ENCODE measurements at places on chromosomes 3 and 15.

GRCh38 chr15:70059476-70060213 is 38.1 kb downstream of the TLE3 start:
- no peak for DNase-seq

- DNase-seq = no peak
Measured at GRCh38 chr3:64501298-64501906, 186.4 kb downstream of the ADAMTS9 start.

- no peak for DNase-seq
Measured at GRCh38 chr15:36594556-36595090, 15.2 kb downstream of the CDIN1 start.

DNA sequence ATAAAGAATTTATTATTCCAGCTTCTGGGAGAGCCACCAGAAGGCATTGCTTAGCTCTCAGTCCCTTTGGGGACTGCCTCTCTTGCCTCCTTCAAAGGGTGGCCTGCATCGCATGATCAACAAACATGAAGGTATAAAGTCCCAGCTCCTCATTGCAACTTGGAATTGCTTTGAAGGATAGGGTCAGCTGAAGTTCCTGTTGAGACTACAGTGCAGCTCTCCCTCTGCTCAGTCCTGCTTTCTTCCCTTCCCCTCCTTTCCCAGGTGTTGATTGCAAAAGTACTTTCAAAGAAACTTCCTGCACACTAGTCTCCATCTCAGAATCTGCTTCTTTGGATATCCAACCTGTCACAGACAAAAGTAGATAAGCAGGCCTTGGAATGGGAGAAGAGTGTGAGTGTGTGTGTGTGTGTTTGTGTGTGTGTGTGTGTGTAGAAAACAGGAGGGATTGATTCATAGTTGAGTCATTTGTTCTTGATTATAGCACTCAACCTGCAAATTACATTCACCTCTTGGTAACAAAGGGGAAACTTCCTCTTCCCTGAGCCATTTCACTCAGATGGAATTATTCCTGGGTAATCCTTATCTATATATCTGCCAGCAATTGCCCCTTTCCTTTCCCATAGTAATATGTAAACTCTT is 13.7 kb downstream of the CCR8 start:
- DNase-seq = no peak

DNA sequence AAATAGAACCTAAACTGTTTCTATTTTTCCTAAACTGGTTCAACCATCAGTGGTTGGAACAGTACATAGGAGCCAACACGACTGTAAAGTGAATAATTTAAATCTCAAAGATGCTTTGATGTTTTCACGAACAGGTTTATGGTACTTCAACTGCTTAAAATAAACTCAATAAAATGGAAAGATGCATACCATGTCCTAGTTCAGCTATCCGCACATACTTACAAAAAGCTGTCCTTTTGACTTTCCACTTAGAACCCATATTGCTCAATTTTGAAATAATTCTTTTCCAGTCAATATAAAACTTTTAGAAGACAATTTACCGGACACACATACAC is 902 bp downstream of the CMTM6 start:
- no peak for DNase-seq

- no peak for DNase-seq
Measured at GRCh38 chr3:133540896-133541674, 32.4 kb upstream of the CDV3 start.

- no peak for DNase-seq
Measured at GRCh38 chr15:87939848-87940457, 316.6 kb downstream of the NTRK3 start.

DNA sequence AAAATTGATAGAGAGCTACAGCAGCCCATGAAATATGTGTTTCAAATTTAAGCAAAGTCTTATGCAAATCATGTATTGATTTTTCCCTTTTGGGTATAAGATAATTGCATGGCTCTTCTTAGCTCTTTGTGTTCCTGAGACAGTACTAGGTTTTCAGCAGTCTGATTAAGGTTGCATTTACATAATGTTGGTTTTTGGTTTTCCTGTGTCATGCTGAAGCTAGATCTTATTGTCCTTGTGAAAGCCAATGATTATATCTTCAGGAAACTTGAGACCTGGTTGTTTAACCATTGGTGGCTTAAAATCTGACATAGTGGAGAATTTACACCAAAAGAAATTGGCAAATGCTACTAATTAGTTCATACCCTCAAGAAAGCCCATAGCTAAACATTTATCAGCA is 392.6 kb downstream of the ZPLD1 start:
- no peak for DNase-seq

GRCh38 chr15:85755471-85755870 is 39.3 kb downstream of the KLHL25 start:
- DNase-seq = no peak

GRCh38 chr3:125085166-125085565 is 29.4 kb upstream of the HEG1 start:
- DNase-seq = no peak

GRCh38 chr3:114624047-114624445 is 330.2 kb downstream of the TIGIT start:
- DNase-seq = no peak

GRCh38 chr15:77572186-77572585 is 60.5 kb downstream of the LINGO1 start:
- no peak for DNase-seq

- DNase-seq = no peak
Measured at GRCh38 chr3:40200692-40201316, 108.7 kb upstream of the EIF1B start.

- no peak for DNase-seq
Measured at GRCh38 chr15:33089878-33090757, 104.4 kb downstream of the FMN1 start.

DNA sequence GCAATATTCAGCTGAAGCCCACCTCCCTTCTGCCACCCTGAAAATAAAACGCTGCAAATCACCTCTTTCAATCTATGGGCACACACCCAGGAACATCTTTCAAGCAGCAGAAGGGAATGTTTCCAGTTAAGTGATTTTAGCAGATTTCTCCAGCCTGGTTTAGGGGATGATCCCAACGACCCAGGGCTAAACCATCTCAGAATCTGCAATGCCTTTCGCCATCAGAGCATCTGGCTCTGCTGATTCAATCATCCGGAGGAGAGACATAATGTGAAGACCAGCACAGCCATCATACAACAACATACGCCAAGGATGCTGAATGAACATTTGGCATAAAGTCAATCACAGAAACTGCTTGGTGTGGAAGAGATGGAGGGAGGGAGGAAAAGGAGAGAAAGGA is 15.5 kb upstream of the LRRN1 start:
- no peak for DNase-seq

DNA sequence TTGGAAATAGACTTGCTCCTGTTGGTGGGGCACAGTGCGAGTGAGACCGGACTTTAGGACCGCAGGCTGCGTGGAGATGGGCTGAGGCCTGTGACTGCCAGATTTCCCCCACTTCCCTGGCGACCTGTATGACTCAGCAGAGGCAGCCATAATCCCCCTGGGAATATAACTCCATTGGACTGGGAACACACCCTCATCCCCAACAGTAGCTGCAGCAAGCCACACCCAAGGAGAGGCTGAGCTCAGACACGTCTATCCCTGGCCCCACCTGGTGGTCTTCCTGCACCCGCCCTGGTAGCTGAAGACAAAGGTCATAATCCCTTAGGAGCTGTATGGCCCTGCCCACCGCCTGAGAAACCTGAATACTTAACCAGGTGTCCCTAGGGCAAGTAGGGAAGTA is 42.6 kb downstream of the DZIP1L start:
- no peak for DNase-seq

GRCh38 chr15:60076582-60077276 is 72.6 kb downstream of the FOXB1 start:
- DNase-seq = no peak

GRCh38 chr15:64131547-64131946 is 20.0 kb upstream of the SNX22 start:
- DNase-seq = no peak

GRCh38 chr3:186210852-186211500 is 102.1 kb upstream of the ETV5 start:
- no peak for DNase-seq

- no peak for DNase-seq
Measured at GRCh38 chr3:151426341-151426657, 34.6 kb downstream of the IGSF10 start.

- no peak for DNase-seq
Measured at GRCh38 chr3:46882377-46883053, 5.0 kb downstream of the PTH1R start.

GRCh38 chr3:191376516-191377141 is 46.3 kb upstream of the UTS2B start:
- no peak for DNase-seq

GRCh38 chr15:90711842-90712241 is 5.3 kb upstream of the BLM start:
- no peak for DNase-seq

DNA sequence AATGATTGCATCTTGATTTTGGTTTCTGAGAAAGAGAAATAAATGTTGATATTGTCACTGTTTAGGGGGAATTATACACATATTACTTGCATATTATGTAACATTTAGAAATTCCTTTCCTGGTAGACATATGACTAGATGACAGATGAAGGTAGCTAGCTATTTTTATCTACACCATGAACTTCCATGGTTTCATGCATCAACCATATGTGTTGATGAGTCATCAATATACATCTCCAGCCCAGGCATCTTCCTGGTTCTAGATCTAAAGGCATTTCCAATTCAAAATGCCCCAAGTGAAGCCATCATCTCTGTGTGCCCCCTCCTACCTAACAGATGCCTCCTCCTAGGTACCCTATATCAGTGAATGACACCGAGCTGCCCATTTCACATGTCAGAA is 9.5 kb upstream of the ADAMTSL3 start:
- DNase-seq = no peak

DNA sequence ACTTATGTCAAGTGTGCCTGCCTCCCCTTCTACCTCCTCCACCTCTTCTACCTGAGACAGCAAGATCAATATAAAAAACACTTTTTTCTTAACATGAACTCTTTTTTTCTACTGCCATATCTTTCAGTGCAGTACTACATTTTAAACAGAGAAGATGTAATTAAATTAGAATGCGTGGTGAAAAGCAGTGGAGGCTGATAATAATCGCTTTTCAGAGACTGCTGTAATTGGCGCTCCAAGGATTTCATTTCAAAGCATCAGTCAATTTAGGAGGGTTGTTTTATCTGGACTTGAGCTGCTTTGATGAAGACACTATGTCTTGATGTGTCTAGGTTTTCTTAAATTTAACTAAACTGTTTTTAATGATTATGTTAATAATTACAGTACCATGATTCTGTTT is 85.3 kb upstream of the CRBN start:
- DNase-seq = no peak

GRCh38 chr15:79167776-79168175 is 77.2 kb upstream of the RASGRF1 start:
- no peak for DNase-seq

DNA sequence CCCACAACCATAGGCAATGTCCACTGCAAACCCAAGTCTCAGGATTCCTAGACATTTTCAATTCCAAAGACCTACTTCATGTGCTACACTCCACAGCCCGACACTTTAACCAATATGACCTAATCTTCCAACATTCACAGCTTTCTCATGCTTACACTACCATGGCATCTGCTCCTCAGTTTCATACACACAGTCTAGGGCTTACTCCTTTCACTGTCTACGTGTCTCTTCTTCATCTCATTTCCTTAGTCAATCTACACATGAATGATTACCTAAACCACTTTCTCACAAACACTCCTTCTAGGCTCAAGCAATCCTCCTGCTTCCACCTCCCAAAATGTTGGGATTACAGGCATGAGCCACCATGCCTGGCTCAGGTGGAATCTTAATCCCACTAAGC is 106.3 kb downstream of the STAG1 start:
- no peak for DNase-seq

DNA sequence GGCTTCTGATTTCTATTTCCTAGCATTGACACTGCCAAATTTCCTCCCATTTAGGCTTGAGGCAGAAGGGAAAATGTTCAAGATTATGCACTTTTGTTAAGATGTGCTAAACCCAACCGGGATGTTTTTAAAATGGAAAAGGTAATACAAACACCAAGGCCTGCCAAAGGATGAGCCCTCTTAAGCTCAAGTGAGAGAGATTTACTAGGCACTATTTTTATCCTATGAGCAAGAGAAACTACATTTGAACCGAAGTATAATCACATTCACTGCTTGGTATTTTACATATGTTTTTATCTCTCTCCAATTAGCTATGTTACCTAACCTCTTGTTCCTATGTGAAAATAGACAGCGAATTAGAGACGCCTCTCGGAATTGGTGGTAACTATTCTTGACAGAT is 295.8 kb downstream of the GABRB3 start:
- DNase-seq = no peak

- no peak for DNase-seq
Measured at GRCh38 chr3:60887574-60887973, 363.7 kb downstream of the FHIT start.

- DNase-seq = no peak
Measured at GRCh38 chr15:84814916-84815315, 2.2 kb upstream of the ALPK3 start.

DNA sequence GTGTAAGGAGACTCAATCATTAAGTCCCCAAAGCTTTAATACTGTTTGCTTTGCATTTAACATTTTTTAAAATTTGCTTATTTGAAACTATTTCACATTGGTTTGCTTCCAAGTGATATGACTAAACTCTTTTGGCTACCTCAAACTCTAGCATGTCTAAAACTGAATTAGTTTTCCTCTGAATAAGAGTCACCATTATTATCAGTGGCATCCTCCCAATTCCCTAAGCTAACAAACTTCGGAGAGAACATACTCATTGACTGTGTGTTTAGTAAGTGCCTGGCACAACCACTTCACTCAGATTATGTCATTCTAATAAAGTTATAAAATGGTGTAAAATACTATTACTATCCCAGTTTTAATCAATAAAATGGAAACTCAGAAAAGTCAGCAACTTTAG is 21.9 kb downstream of the ATOSA start:
- no peak for DNase-seq

- no peak for DNase-seq
Measured at GRCh38 chr15:71753346-71753745, 57.0 kb upstream of the NR2E3 start.

- DNase-seq = no peak
Measured at GRCh38 chr3:185770109-185770508, 54.7 kb downstream of the IGF2BP2 start.

- no peak for DNase-seq
Measured at GRCh38 chr3:172317984-172318383, 130.3 kb downstream of the GHSR start.

GRCh38 chr3:100102757-100103156 is 11.5 kb downstream of the FILIP1L start:
- no peak for DNase-seq

- DNase-seq = no peak
Measured at GRCh38 chr3:98600412-98601095, 7.1 kb upstream of the CPOX start.

- no peak for DNase-seq
Measured at GRCh38 chr3:34109846-34110245, 311.4 kb downstream of the PDCD6IP start.

DNA sequence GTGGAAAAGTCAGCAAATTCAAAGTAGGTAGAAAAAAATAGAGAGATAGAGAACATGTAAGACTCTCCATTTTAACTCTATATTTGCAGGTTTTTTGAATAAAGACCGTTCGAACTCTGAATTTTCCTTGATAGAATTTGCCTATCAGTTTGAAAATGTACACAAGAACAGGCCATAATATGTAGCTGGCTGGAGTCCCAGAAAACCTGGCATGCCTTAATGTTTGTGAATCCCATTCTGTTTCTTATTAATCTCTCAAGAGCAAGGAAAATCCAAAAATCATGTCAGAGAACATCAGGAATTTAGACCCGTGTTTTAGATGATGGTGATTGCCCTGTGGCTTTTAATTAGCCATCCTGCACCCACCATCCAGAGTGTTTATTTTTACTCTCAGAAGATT is 7.2 kb upstream of the CFAP161 start:
- no peak for DNase-seq

Measured in stimulated activated CD8-positive, alpha-beta memory T cell treated with anti-CD3 and anti-CD28 coated beads, Interleukin-15, amount 100 ng/mL, for 4 hours (primary cell).